Ureter (tissue), 1 donor: ENCODE measurements at places on chromosomes 5 and 9. TPM values are rescaled to one million over a fixed set of nuclear protein-coding genes. Genes with fewer than 3 reads are reported as not detected.

TNC gene
- total RNA-seq, result 61.2 TPM

LCN10 gene
- total RNA-seq, result 40.6 TPM

PCDHB2 gene
- 1.8 TPM for total RNA-seq

GRCh38 chr5:36944607-36945225 is 68.1 kb downstream of the NIPBL start:
- no peak for DNase-seq

PTGES gene
- total RNA-seq, result 67.9 TPM

GRCh38 chr9:20940447-20941173 is 90.8 kb downstream of the HACD4 start:
- DNase-seq, result no peak

DNA sequence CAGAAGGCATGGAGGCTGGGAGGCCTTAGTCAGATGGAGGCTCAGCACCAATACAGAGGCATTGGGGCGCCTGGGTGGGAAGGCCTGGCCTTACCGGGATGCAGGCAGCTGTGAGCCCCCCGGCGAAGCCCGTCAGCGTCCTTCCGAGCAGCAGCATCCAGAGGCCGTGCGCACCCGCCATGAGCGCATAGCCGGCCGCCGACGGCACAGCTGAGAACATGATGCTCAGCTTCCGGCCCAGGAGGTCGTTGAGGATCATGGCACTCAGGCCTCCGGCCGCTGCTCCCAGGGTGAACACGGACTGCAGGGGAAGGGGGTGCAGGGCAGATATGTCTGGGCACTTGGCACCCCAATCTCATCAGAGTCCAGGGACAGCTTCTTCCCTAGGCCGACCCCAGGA is 2.0 kb downstream of the SLC2A6 start:
- DNase-seq, result no peak

C9 gene
- not detected for total RNA-seq

ZNF879 gene
- 4.1 TPM for total RNA-seq

DNA sequence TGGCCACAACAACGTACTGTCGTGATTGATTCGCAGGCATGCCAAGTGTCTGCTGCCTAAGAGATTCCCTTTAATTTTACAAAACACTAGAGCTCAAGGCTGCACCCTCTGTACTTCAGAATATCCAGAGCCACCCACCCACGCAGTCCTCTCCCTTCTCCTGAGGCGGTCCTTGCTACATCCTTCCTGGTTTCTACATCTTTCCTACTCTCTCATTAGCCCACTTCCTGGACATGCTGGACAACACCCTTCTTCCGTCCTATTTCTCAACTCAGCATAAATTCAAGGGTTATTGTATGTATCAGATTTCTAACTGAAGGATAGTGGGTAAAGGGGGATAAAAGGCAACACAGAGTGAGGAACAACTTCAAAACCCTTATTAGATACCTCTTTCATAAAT is 148.4 kb upstream of the MAP3K1 start:
- no peak for DNase-seq

DNA sequence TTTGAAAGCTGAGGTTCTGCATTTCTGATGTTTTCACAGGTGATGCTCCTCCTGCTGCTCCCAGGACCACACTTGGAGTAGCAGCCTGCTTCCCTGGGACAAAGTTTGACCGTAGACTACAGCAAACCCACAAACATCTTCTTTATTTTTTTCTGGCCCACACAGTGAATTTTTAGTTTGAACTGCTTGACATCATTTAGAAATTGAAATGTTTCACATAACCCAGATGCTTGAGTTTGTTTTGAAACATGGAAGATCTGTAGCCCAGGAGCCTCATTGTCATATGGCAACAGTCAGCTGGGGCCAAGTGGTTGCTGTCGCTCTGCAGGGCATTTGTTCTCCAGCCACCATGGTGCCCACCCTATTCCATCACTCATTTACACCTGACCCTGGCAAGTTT is 8.4 kb downstream of the SH3TC2 start:
- DNase-seq, result no peak

- no peak for DNase-seq
Measured at GRCh38 chr5:45089870-45090269, 281.1 kb downstream of the MRPS30 start.

WWC1 gene
- total RNA-seq, result 95.2 TPM

SLC28A3 gene
- 4.9 TPM for total RNA-seq

- no peak for DNase-seq
Measured at GRCh38 chr5:58258984-58259684, 200.8 kb downstream of the PLK2 start.

DNA sequence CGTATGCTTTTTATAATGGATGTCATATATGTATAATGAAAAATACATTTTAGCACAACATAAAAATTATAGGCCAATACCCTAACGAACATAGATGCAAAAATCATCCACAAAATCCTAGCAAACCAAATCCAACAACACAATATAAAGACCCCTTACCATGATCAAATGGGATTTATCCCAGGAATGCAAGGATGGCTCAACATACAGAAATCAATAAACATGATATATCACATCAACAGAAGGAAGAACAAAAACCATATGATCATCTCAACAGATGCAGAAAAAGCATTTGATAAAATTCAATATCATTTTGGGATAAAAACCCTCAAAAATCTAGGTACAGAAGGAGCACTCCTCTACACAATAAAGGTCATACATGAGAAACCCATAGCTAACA is 27.7 kb downstream of the VAV2 start:
- DNase-seq, result no peak

C9orf153 gene
- 0.36 TPM for total RNA-seq

GRCh38 chr9:131418143-131419025 is 24.5 kb downstream of the PRRC2B start:
- no peak for DNase-seq

DNA sequence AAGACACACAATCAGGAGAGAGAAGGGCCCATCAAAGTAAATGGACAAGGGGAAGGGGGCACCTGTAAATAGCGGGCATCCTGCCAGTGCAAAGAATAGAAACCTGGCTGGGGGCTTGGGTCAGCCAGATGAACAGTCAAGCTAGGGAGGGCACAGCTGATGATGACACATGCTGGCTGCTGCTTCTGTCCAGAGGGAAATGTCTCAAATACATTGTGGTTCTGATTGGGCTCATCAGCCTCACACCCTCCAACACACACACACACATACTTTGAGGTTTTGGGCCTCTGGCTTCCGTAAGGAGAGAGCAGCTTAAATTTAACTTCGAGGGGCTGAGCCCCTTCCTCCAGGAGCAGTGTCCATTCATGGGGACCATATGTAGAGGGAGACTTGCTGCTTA is 27.6 kb upstream of the SPATA31E1 start:
- no peak for DNase-seq
